Motor neuron (in vitro differentiated cells): ENCODE measurements at places on chromosomes 2 and 18. TPM values are rescaled to one million over a fixed set of nuclear protein-coding genes. Genes with fewer than 3 reads are reported as not detected.

The PUS10 gene
- total RNA-seq, result 5.9 and 6.4 TPM in 2 replicates

The REG1B gene
- total RNA-seq, result not detected in 2 replicates

The ATP6V1C2 gene
- total RNA-seq, result 0.41 and 2.7 TPM in 2 replicates

The FBXO15 gene
- 0.36 and 2.0 TPM in 2 replicates for total RNA-seq

The MARCHF4 gene
- total RNA-seq, result 0.70 and 1.1 TPM in 2 replicates

The RIT2 gene
- 15.9 and 22.0 TPM in 2 replicates for total RNA-seq

The MYO1B gene
- 40.8 and 42.5 TPM in 2 replicates for total RNA-seq
